Activated CD8-positive, alpha-beta T cell treated with anti-CD3 and anti-CD28 coated beads for 36 hours (primary cell): ENCODE measurements at places on chromosomes 12 and 14. TPM values are rescaled to one million over a fixed set of nuclear protein-coding genes. Genes with fewer than 3 reads are reported as not detected.

GRCh38 chr12:6819106-6820030 is 2.3 kb upstream of the GPR162 start:
- no peaks in the 10 kb centered on the region for H3K36me3 ChIP-seq
- H3K4me1 ChIP-seq = peaks cover 10% of the 10 kb centered on the region
- H3K4me3 ChIP-seq = no peak overlapping the region
- peaks cover 26% of the 10 kb centered on the region for H3K27me3 ChIP-seq
- H3K27ac ChIP-seq = no peak overlapping the region
- DNase-seq = no peak

- peak overlapping the region; percentile 66 for H3K27ac ChIP-seq
- peak; percentile 65 for DNase-seq
- no peaks in the 10 kb centered on the region for H3K27me3 ChIP-seq
Measured at GRCh38 chr12:104482113-104482512, 25.4 kb downstream of the CHST11 start.

DNA sequence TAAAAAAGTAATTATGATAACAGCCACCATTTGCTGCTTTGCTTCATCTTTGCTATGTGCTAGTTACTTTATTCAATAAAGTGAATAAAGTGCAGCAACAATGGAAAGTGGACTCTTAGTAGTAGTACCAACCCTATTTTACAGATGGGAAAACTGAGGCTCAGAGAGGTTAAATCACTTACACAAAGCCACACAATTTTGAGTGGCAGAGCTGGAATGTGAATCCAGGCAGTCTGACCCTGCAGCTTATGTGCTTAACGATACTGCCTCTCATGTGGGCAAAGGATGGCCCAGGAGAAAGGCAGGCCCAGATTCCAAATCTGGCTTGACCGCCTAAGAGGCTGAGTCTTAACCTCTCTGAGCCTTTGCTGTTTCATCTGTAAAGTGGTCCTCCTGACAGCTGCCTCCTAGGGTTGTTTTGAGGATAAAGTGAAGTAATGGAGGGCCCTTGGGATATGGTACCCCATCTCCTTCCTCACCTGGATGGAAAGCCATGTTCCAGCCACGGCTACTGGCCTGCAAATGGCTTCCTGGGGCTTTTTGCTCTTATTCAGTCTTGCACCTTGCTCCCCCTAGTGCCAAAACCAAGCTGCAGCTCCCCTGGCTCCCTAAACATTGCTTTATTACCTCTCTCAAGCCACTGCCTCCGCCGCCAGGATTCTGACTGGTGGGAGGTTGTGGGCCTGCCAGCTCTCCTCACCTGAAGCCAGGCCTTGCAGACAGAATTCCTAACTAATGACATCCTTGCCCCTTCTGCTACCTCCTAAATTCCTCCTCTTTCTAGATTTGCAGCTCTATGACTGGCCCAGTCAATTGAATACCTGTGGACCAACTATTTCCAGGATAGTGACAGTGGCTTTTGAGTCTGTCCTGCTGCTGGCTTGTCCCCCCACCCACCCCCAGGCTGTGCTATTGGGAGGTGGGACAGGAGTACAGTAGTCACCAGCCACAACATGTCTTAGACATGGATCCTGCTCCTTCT is 283.3 kb upstream of the PWP1 start:
- H3K27me3 ChIP-seq = no peaks in the 10 kb centered on the region
- peaks cover 38% of the 10 kb centered on the region for H3K4me1 ChIP-seq
- H3K36me3 ChIP-seq = peaks cover 3% of the 10 kb centered on the region
- H3K27ac ChIP-seq = no peak overlapping the region

DNA sequence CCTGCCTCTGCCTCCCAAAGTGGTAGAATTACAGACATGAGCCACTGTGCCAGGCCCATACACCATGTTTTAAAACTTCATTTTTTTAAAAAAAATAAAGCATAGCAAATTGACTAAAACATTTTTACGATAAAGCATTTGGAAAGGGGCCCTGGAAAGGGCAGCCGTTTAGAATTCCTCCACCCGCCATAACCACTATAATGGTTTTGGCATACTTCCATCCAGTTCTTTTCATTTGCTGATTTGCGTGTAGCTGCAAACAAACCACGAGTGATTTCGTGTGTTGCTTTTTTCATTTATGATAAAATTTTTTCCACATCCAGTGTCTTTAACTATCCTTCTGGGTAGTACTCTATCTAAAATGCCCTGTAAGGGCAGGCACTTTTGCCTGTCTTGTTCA is 91.8 kb upstream of the RIN3 start:
- no peak overlapping the region for H3K27ac ChIP-seq
- H3K27me3 ChIP-seq = no peaks in the 10 kb centered on the region
- H3K36me3 ChIP-seq = no peaks in the 10 kb centered on the region
- peaks cover 9% of the 10 kb centered on the region for H3K4me1 ChIP-seq

GRCh38 chr14:99809859-99810558 is 16.8 kb downstream of the EML1 start:
- H3K27me3 ChIP-seq = peaks cover 17% of the 10 kb centered on the region
- H3K4me1 ChIP-seq = no peaks in the 10 kb centered on the region
- DNase-seq = no peak
- no peaks in the 10 kb centered on the region for H3K36me3 ChIP-seq
- H3K27ac ChIP-seq = no peak overlapping the region

DNA sequence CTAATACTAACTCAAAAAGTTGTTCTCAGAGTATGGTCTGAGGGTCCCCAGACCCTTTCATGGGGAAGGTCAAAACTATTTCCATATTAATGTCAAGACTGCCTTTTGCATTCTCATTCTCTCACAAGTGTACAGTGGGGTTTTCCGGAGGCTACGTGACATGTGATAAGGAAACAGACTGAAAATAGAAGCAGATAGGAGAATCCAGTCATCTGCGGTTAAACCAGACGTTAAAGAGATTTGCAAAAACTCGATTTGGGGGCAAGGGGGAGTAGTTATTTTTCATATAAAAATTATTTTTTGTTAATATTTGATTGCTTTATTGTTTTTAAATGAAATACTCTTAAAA is 1.0 kb upstream of the NAP1L1 start:
- H3K27me3 ChIP-seq = no peaks in the 10 kb centered on the region
- peak overlapping the region; percentile 94 for H3K4me3 ChIP-seq
- H3K4me1 ChIP-seq = peaks cover 38% of the 10 kb centered on the region
- H3K36me3 ChIP-seq = peaks cover 29% of the 10 kb centered on the region

GRCh38 chr14:76829013-76829365 is 2.8 kb downstream of the LRRC74A start:
- no peaks in the 10 kb centered on the region for H3K4me1 ChIP-seq
- no peak overlapping the region for H3K27ac ChIP-seq
- H3K36me3 ChIP-seq = no peaks in the 10 kb centered on the region
- no peak for DNase-seq
- H3K4me3 ChIP-seq = no peak overlapping the region
- H3K27me3 ChIP-seq = no peaks in the 10 kb centered on the region

DNA sequence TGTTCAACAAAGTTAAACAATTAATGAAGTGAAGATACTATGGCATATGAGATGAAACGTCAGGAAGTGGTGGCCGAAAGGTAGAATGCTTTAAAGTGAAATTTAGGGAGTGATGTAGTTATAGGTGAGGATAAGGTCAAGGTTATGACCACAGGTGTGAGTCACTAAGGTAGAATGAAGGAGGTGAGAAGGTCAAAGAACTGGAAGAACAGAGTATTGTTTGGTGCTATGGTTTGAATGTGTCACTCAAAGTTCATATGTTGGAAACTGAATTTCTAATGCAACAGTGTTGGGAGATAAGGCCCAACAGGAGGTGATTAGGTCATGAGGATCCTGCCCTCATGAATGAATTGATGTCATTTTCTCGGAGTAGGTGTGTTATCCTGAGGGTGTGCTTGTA is 293.6 kb downstream of the NELL2 start:
- H3K27ac ChIP-seq = peak overlapping the region; percentile 7
- no peaks in the 10 kb centered on the region for H3K27me3 ChIP-seq
- peak; percentile 11 for DNase-seq
- no peak overlapping the region for H3K4me3 ChIP-seq
- H3K36me3 ChIP-seq = peaks cover 35% of the 10 kb centered on the region

DNA sequence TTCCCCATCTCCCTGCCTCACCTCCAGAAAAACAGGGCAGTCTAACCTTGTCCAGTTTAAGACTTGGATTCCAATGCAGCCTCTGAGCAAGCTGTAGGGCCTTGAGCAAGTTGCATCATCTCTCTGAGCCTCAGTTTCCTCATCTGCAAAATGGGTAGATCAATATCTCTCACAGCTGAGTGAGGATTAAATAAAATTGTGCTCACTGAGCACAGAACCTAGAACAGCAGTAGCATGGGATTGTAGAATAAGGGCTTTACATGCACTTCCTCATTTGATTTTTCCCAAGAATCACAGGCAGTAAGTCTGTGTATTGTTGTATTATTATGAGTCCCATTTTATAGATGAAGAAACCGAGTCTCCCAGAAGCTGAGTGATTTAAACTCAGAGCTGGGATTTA is 2.0 kb downstream of the DTX1 start:
- H3K27ac ChIP-seq = no peak overlapping the region
- peaks cover 2% of the 10 kb centered on the region for H3K4me1 ChIP-seq
- H3K27me3 ChIP-seq = peaks cover 1% of the 10 kb centered on the region
- no peak for DNase-seq
- H3K4me3 ChIP-seq = no peak overlapping the region

GRCh38 chr14:76773188-76773885 is 12.1 kb downstream of the VASH1 start:
- no peak overlapping the region for H3K27ac ChIP-seq
- H3K4me1 ChIP-seq = peaks cover 17% of the 10 kb centered on the region
- DNase-seq = peak; percentile 57
- no peaks in the 10 kb centered on the region for H3K36me3 ChIP-seq

DNA sequence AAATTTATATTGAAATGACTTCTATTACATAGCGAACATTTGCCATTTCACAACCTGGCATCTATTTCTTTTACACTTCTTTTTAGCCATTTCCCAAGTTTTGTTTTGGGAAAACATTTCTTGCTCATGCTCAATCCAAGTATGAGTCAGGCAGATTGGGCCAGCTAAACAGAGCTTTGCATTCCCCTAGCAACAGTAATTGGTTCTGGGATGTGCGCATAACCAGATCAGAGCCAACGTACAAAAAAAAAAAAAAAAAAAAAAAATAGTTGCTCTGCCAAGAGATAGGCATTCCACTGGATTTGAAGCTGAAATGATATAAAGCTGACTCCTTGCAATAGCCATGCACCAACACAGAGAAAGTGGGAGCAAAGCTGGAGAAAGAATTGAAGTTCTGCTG is 37.5 kb downstream of the PLCZ1 start:
- no peak overlapping the region for H3K27ac ChIP-seq
- no peaks in the 10 kb centered on the region for H3K36me3 ChIP-seq
- DNase-seq = no peak

DNA sequence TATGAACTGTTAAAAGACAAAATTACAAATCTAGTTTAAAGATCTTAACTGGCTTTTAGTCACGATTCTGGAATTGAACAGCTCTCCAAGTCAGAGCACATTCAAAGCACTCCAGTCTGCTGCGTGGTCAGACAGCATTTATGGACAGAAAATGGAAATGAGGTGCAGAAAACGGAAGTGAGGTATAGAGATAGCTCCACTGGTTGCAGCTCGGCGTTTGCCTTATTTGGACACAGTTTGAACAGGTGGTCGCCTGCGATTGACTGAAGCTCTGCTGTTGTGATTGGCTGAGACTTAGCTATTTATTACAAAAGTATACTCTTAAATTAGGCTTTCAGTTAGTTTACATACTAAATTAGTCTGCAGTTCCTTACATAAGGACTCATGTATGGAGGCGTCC is 28.3 kb downstream of the TRIM9 start:
- H3K4me1 ChIP-seq = no peaks in the 10 kb centered on the region
- DNase-seq = no peak
- peaks cover 2% of the 10 kb centered on the region for H3K36me3 ChIP-seq
- no peak overlapping the region for H3K27ac ChIP-seq

- H3K36me3 ChIP-seq = no peaks in the 10 kb centered on the region
Measured at GRCh38 chr14:77185093-77185465, 3.5 kb downstream of the TMEM63C start.

DNA sequence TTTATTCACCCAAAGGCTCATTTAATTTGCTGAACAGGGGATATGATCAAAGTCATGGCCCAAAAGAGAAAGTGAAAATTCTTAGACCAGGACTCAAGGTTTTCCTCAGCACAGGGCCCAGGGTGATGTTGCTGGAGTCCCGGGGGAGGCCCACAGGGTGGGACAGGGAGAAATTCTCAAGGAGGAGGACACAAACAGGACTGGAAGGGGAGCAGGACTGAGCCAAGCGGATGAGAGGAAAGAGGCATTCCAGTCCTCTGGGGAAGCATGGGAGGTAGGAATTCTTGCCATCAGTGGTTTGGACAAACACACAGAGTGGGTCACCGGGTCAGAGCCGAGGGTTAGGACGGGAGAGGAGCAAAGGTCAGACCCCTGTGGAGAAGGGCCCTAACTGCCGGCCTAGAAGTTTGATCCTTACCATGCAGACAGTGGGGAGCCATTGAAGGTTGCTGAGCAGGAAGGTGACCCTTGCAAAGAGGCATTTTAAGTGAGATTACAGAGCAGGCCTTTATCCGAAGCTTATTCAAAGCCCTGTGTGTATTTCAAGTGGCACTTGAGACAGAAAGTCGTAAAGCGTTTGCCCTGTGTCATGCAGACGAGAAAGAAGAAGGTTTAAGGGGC is 68.4 kb upstream of the PTGR2 start:
- H3K27me3 ChIP-seq = no peaks in the 10 kb centered on the region
- no peak for DNase-seq
- peak overlapping the region; percentile 95 for H3K27ac ChIP-seq
- peaks cover 25% of the 10 kb centered on the region for H3K36me3 ChIP-seq
- peaks cover 53% of the 10 kb centered on the region for H3K4me1 ChIP-seq
- H3K4me3 ChIP-seq = peak overlapping the region; percentile 90

GRCh38 chr14:59292921-59293534 is 104.6 kb downstream of the DAAM1 start:
- no peaks in the 10 kb centered on the region for H3K27me3 ChIP-seq
- H3K36me3 ChIP-seq = peaks cover 14% of the 10 kb centered on the region
- H3K4me1 ChIP-seq = peaks cover 13% of the 10 kb centered on the region
- H3K4me3 ChIP-seq = no peak overlapping the region
- no peak overlapping the region for H3K27ac ChIP-seq
- no peak for DNase-seq

GRCh38 chr12:67354322-67354721 is 85.2 kb downstream of the CAND1 start:
- no peaks in the 10 kb centered on the region for H3K27me3 ChIP-seq
- DNase-seq = no peak
- H3K27ac ChIP-seq = no peak overlapping the region
- no peaks in the 10 kb centered on the region for H3K36me3 ChIP-seq

TUNAR gene
- not detected for total RNA-seq

TEX52 gene
- total RNA-seq = 0.29 TPM

CDK17 gene
- 28.4 TPM for total RNA-seq

ZFHX2 gene
- 1.0 TPM for total RNA-seq

MIPOL1 gene
- total RNA-seq = not detected

CIT gene
- total RNA-seq = 48.4 TPM

LGR5 gene
- total RNA-seq = not detected

PLCZ1 gene
- not detected for total RNA-seq

OTUB2 gene
- 0.29 TPM for total RNA-seq

COL2A1 gene
- total RNA-seq = not detected

MYBPC1 gene
- total RNA-seq = not detected
